ENCODE measurements at places on chromosomes 7 and 10. TPM values are rescaled to one million over a fixed set of nuclear protein-coding genes. Genes with fewer than 3 reads are reported as not detected.

DNA sequence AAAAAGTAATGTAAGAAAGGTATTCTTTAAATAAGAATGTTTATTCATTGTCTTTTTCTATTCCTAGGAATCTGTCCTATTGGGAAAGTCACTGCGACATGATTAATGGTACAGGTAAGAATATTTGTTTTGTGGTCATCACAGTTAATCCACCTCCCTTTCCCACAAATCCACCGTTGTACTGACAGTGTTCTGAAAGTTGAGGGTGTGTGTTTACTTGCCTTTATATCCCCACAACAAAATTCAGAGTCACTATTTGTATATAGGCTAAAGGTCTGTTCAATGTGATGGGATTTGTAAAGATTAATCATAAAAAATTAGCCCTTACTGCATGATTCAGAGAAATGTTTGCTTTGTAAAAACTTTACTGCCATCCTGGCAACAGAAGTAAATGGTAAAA is 27.9 kb downstream of the CD36 start:
- no peak for DNase-seq

GRCh38 chr10:78959924-78960285 is 108.9 kb upstream of the ZMIZ1 start:
- DNase-seq = no peak

GRCh38 chr7:96400001-96400400 is 78.1 kb upstream of the SLC25A13 start:
- DNase-seq = no peak

AGAP9 gene
- 3.5 TPM for total RNA-seq

ASB10 gene
- total RNA-seq = not detected

All from activated CD4-positive, alpha-beta T cell treated with anti-CD3 and anti-CD28 coated beads, Interleukin-2, amount 10 ng/mL, durations not matched to agents 7 days and 5 days (primary cell).